ENCODE measurements at places on chromosomes 12 and 14.
A peak's percentile ranks its signal among the peaks of the same experiment; 100 is the strongest.

- DNase-seq, result no peak
These were observed 12.4 kb upstream of the NFYB start for GRCh38 chr12:104150416-104150815.

GRCh38 chr14:67562025-67562775, 29.1 kb downstream of the PLEKHH1 start:
- no peak for DNase-seq

DNA sequence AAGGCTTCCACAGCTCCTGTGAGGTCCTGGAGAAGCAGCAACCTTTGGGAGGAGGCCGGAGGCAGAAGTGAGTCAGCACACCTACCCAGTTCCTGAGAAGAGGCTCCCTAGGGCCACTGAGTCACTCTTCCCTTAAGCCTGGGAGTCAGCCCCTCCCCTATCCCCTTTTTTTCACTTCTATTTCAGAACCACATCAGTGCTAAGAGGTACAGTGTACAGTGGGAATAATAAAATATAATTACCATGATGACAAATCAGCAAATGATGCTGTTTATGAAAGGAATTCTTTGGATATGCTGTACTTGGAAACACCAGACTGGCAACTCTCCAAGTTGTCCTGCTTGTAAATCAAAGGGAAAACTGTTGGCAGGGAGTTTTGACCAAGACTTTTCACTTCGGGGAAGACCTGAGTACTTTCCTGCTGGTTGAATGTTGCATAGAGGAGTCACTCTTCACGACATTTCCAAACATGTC, 7.8 kb upstream of the TBPL2 start:
- peak; percentile 31 for DNase-seq

GRCh38 chr12:90024262-90024661, 315.6 kb upstream of the ATP2B1 start:
- DNase-seq, result no peak
